A549 treated with RU486 at 1 μM for 4 hours (cell line): ENCODE measurements at places on chromosomes 16 and 17. TPM values are rescaled to one million over a fixed set of nuclear protein-coding genes. Genes with fewer than 3 reads are reported as not detected.

Gene TNFRSF17
- not detected in 5 replicates for total RNA-seq

Gene ZNF423
- total RNA-seq = 0.07 to 0.25 TPM (median 0.12 TPM) in 5 replicates

Gene ADAP2
- 2.0 to 3.8 TPM (median 2.8 TPM) in 5 replicates for total RNA-seq

Gene MMP2
- total RNA-seq = 6.6 to 14.2 TPM (median 9.3 TPM) in 5 replicates

Gene DHRS7C
- total RNA-seq = not detected in 5 replicates

Gene NEK8
- total RNA-seq = 3.8 to 4.7 TPM (median 4.5 TPM) in 5 replicates
